ENCODE measurements at places on chromosomes 7 and 10.
A peak's percentile ranks its signal among the peaks of the same experiment; 100 is the strongest.

DNA sequence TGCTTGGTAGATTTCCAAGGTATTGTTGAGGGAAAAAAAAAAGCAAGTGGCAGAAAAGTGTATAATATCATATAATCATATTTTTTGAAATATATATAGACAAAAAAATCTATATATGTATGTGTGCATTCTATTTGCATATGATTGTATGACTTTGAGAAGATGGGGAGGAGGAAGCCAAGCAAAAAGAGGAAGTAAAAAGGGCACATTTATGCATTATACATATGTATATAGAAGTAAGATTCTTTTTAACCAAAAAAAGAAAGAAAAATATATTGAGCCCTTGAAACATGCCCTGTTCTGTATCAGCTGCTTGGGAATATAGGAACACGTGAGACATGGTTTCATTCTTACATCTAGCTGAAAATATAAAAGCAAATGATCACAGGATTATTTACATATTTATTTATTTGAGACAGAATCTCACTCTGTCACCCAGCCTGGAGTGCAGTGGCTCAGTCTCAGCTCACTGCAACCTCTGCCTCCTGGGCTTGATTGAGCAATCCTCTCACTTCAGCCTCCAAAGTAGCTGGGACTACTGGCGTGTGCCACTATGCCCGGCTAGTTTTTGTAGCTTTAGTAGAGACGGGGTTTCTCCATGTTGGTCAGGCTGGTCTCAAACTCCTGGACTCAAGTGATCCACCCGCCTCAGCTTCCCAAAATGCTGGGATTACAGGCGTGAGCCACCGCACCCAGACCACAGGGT is 18.0 kb upstream of the SLF2 start:
- peak; percentile 42 for DNase-seq

DNA sequence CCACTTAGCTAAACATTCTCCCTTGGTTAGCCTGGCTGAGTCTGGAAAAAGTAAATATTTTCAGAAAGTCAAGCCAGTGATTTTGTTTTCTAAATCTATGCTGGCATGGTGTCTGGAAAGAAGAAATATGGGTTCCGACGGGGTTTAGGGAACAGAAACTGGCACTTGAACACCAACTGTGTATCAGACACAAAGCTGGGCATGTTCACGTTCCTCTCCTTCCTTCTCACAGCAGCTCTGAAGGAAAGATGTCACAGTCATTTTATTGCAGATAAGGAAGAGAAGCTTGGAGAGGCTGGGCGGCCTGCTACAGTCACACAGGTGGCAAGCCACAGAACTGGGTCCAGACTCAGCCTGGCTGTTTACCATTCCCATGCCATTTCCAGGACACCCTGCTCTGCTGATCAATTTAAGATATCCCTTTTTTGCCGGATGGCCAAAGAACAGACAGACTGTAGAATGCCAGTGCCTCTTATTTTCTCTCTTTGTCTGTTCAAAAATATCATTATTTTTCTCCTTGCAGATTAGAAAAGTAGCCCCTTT is 118.8 kb downstream of the HERPUD2 start:
- DNase-seq = peak; percentile 31

DNA sequence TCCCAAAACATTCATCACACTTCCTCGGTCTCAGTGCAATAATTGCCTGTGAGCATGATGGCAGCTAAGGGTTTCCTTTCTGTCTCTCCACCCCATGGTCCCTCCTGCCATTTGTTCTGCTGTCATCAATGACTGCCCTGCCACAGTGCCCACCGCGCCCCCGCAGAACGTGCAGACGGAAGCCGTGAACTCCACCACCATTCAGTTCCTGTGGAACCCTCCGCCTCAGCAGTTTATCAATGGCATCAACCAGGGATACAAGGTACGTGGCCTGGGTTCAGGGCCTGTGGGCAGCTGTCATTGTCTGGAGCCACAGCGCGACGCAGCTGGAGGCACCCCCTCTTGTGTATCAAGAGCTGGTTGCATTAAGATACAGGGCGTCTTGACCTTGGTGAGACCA is 632.9 kb upstream of the FOXK1 start:
- DNase-seq = no peak

- DNase-seq = no peak
Observed at GRCh38 chr7:121874298-121874697, 1.3 kb downstream of the PTPRZ1 start.

DNA sequence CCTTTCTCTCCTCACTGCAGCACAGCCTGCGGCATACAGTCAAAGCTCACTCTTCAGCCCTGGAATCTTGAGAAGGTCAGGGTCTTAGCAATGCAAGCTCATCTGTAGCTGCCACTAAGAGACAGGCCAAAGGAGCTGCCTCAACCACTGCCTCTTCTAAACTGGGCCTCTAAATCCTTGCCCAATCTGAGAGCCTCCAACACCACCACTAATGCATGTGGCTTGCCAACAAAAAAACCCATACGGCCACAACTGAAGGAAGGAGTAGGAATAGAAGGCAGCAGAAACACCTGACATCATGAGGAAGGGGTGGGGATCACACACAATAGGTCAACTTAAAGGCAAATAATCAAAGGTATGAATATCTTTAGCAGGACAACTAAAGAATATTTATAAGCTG is 183.8 kb downstream of the SRPK2 start:
- no peak for DNase-seq

DNA sequence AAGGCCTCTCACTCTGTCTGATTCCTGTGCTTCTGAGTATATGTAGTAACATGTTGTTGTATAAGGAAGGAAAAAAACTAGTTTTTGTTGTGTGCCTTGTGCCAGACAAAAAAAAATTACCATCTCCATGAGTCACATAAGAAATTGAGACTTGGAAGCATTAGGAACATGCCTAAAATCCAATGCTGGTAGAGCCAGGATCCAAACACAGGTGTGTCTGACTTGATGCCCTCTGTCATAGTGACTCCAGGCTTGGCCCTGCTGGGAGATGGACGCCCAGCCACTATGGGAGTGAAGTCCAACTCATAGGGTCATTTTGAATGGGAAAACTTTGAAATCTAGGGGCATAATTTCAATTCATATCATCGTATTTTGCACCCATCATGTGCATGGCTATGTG is 38.0 kb downstream of the PYROXD2 start:
- DNase-seq = no peak
